T-cell (primary cell): ENCODE measurements at places on chromosomes 16 and 17.
A peak's percentile ranks its signal among the peaks of the same experiment; 100 is the strongest.

DNA sequence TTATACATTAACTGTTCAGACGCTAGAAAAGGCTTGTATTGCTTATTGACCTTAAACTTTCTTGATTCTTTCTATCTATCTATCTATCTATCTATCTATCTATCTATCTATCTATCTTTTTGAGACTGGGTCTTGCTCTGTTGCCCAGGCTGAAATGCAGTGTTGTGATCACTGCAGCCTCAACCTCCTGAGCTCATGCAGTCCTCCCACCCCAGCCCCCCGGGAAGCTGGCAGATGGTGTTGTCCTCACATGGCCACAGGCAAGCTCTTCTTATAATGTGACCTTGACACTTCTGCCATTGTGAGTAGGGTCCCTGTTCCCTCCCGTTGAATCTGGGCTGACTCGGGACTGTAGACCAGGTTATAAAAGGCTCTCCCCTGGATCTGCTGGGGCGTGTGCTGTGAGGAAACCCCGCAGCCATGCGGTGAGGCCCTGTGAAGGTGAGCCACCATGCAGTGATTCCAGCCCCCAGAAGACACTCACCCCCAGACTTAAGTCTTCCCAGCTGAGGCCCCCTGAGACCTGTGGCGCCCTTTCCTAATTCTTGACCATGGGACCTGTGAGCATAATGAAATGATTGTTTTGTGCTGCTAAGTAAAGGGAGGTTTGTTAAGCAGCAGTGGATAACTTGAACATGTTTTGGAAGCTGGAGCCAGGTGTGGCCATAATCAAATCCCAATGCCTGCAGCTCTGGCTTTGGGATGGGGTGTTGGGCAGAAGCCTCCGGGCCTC is 54.3 kb downstream of the RPTOR start:
- DNase-seq = no peak

DNA sequence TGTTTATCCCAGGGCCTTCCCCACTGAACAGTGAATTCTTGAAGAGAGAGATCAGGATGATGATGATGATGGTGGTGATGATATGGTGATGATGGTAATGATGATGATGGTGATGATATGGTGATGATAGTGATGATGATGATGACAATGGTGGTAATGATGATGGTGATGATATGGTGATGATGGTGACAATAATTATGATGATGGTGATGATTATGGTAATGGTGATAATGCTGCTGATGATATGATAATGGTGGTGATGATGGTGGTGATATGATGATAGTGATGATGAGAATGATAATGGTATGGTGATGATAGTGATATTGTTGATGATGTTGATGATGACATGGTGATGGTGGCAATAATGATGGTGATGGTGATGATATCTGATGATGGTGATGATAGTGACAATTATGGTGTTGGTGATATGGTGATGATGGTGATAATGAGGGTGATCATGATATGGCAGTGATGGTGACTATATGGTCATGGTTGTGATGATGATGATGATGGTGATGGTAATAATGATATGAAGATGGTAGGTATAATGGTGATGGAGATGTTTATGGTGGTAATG is 99.9 kb downstream of the HAPSTR1 start:
- no peak for DNase-seq

DNA sequence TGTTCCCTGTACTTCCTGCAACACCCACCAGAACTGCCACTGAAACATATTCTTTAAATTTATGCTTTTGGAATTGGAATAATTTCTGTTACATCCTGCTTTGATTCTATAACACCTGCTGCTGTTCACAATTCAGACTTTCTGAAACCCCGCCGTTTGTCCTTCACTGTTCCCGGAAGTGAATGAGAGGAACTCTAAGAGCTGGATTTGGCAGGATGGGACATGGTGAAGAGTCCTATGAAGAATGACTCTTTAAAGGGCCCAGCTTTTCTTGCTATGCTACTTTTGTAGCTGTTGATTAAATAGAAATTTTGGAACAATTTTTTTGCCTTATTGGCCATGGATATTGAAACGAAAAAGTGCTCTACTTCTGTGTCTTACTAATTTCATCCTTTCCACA is 8.9 kb downstream of the AP2B1 start:
- DNase-seq = no peak

GRCh38 chr16:14155572-14156190 is 84.6 kb downstream of the MRTFB start:
- DNase-seq = no peak

DNA sequence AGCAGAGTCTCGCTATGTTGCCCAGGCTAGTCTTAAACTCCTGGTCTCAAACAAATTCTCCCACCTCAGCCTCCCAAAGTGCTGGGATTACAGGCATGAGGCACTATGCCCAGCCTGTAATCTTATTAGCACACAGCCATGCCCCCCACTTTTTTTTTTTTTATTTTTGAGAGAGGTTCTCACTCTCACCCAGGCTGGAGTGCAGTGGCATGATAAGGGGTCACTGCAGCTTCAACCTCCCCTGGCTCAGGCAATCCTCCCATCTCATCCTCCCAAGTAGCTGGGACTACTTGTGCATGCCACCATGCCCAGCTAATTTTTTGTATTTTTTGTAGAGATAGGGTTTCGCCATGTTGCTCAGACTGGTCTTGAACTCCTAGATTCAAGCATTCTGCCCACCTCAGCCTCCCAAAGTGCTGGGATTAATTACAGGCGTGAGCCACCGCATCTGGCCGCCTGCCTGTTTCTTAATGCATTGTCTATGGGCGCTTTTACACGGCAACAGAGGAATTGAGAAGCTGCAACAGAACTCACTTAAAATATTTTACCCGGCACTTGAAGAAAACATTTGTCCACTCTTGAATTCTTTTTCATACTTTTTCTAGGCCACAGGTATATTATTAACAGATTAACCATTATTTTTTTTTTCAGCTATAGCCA is 8.8 kb upstream of the CEP20 start:
- no peak for DNase-seq

DNA sequence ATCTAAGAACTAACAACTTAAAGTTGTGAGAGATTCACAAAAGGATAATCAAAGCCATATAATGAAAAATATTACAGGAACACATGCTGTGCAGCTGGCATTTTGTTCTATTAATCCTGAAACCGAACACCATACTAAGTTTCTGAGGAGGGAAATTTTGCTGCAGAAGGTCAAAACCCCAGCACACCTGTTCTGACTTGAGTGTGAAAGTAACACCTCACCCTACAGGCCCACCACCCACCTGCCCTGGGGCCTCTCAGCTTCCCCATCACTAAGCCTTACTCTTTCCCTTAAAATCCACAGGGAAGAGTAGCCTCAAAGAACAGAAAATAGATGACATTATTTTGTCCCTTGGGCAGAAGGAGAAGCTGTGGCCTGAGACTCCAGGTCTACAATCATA is 44.8 kb downstream of the STAT5A start:
- DNase-seq = no peak

- peak; percentile 56 for DNase-seq
Observed at GRCh38 chr17:29566473-29567303, at the start of gene ABHD15. Gene ABHD15 (minus strand): TSS chr17:29567037. CDS start chr17:29566966, 71 bp downstream.

DNA sequence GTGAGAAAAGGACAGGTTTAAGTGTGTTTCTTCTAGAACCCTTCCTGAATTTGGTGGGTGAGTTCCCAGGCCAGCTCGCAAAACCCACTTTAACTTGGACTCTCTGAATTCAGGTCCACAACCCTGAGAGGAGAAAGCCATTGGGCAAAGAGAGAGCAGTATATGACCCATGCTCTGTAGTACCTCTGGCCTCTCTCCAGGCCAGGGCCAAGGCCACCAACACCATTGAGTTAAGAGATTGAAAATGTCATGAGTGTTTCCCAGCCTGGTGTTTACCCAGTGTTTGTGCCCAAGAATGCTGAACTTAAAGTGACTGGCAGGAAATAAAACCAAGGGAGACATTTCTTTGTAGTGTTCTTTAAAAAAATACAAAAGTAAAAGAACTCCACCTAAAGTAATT is 410.4 kb upstream of the CDH5 start:
- DNase-seq = no peak
